ENCODE measurements at places on chromosomes 5 and 9.

DNA sequence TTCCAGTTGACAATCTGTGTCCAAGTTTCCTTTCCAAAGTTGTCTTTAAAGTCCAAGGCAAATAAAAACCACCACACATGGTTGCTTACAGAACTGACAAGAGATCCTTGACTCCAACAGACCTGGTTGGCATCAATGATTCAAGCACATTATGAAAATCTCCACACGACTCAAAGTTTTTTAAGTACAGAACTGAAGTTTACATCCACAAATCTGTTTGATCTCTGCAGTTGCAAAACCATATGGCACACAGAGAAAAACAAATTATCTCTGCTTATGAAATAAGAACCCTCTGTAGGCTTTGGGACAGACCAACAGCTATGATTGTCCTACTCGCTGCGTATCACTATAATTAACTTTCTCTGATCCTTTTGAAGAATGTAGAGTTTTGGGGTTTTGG is 60.8 kb downstream of the MLLT3 start:
- no peak for DNase-seq

GRCh38 chr5:150653145-150653761 is 7.8 kb upstream of the MYOZ3 start:
- DNase-seq = no peak

DNA sequence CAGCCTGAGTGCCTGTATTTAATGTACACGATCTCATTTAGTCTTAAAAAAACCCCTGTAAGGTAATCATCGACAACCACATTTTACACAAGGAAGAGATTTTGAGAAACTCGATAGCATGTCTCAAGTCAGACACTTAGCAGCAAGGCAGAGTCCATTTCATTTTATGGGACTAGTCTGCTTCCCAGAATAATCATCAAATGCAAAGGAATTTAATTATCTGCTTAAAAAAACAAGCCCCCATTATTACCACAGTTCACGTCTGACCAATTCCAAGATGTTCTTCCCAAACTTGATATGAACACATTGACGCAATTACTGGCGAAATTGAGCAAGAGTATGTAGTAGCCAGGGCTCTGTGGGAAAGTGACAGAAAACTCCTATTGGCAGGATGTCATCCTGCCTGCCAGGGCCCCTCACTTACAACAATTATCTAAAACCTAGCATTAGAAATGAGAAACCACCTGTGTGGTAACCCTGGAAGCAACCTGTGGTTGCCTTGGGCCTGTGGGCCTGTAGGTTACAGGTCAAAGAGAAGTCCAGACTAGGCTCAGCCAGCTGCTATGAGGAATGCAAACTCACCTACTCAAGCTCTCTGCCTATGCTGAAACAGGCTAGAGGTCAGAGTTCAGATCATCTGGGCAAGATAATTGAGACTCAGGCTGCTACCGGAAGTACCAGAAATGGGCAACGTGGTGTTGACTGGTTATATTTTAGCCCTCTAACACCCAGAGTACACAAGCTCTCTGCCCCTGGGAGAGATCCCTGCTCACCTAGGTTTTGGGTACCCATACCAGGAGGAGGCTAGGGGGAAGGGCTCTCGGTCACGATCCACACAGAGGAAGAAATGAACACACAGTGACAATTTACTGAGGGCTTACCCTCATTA is 1.6 kb downstream of the B4GALT1 start:
- no peak for DNase-seq

DNA sequence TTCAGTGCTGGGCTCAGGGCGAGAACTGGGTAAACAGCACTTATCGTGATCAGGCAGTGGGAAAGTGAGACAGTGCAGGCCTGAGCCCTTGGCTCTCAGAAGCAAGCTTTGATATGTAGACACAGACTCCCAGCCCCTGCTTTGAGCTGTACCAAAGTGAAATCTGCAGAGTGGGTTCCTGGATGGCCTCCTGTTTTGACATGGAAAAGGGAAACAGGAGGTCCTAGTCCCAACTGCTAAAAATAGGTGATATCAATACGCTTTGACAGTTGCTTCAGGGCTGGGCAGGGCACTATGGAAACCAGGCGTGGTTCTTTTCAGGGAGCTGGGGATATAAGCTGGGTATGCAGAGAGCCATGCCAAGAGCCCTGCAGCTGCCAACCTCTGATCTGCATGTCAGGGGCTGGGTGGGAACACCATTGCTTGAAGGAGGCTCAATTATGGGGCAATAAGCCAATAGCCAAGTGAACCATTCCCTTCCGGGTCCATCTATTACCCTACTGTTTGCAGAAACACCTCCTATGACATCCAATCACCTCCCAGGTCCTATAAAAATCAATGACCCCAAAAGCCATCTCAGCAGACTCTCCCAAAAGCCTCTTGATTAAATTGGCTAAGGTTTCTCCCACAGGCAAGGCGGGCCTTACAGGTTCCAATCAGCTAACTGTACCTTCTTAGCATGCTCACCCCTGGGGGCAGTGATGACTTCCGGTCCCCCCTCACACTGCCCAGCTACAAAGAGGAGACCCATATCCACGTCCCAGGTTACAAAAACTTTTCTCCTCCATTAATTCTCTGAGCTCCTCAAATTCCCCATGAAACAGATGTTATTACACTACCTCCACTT is 45.8 kb downstream of the EPB41L4B start:
- no peak for DNase-seq

GRCh38 chr5:90071066-90071465 is 338.5 kb downstream of the CETN3 start:
- DNase-seq = no peak

- DNase-seq = no peak
These were observed 37.6 kb downstream of the RHOBTB3 start for GRCh38 chr5:95768731-95769130.

GRCh38 chr9:108478431-108479332 is 377.1 kb downstream of the ACTL7B start:
- no peak for DNase-seq

GRCh38 chr5:42813533-42813932 is 1.8 kb upstream of the SELENOP start:
- DNase-seq = no peak

Measured in naive thymus-derived CD4-positive, alpha-beta T cell (primary cell).